ENCODE measurements at places on chromosomes 4 and X. TPM values are rescaled to one million over a fixed set of nuclear protein-coding genes. Genes with fewer than 3 reads are reported as not detected.

VAMP7 gene
- 37.4 TPM for total RNA-seq

TRIM60 gene
- not detected for total RNA-seq

- no peak for DNase-seq
These were observed 220.6 kb upstream of the ZC4H2 start for GRCh38 chrX:65196758-65197360.

GRCh38 chr4:23060776-23061175, 368.0 kb downstream of the GBA3 start:
- DNase-seq: peak; percentile 59
